ENCODE measurements at places on chromosomes 16 and 17.

DNA sequence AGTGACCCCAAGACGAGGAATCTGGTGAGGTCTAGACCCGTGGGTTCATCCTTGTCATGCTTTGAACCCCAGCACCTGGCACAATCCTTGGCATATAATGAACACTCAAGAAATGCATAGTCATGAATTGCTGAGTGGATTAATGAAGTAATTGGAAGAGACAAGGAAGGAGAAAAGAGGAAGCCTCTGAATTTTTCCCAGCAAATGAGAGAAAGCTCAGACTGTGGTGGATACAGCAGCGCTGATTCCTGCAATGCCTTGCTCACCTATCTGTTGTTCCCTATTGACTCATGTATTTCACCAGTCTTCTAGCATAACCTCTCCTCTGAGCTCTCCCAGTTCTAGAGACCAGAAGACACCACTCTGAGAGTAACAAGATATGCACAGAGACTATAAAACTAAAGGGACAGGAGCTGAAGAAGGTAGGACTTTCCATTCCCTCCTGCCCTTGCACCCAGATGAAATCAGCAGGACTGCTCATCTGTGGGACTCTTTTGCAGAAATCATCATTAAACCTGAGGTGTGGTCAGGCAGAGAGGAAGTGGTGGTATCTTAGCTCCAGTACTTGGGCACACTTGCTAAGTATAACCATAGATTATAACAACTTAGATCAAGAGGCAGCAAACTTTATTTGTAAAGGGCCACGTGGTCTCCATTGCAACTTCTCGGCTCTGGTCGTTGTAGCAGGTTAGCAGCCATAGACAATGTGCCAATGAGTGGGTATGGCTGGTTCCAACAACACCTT is 102.8 kb downstream of the MAF start:
- DNase-seq, result no peak

GRCh38 chr17:29789196-29790170 is 140.5 kb downstream of the SSH2 start:
- no peak for DNase-seq

DNA sequence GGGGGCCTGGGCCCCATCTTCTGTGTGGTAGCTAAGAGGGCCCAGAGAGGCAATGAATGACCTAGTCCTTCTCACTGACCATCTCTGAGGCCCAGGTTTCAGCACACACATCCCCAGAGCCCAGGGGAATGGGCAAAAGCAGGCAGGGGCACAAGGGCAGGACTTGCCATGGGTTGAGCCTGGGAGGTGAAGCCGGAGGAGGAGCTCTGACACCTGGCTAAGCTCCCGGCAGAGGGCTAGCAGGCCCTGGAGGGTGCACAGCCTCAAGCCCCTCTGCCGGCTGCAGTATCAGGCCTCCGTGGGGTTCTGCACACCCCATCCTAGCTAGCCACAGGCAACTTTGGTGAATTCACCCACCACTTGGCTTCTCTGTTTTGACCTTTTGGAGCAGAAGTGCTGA is 5.3 kb downstream of the SRCIN1 start:
- DNase-seq, result no peak

GRCh38 chr17:73643852-73644144 is 447 bp downstream of the SDK2 start:
- no peak for DNase-seq

DNA sequence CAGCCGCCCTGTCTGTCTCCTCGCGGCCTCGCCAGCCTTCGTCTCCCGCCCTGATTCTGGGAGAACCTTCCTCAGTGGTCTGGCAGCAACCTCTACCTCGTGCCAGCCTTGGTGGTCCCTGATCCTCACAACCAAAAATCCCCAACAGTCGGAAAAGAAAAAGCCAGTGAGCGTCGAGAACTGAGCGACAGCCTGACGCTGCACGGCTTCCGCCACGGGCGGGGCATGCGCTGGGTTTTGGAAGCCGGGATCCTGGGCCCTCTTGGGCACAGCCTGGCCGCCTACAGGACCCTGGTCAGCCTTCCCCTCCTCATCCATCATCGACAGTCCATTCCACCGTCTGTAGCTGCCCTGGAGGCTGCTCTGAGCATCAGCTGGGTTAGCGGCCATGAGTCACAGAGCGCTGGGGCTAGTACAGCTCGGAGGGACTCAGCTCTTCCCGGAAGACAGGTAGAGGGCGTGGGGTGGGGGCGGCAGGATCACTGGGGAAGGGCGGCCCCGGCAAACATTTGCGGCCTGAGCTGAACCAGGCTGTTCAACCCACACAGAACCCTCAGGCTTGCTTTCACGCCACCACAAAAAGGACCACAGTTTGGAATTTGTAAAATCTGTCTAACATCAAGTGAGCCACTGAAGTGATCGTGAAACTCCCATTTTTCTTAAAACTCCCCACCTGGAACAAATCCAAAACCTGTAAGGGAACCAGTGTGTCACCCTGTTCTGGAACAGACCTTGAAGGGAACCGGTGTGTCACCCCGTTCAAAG is 55.4 kb upstream of the DOC2B start:
- no peak for DNase-seq

All from left kidney (tissue), 8 donors.